ENCODE measurements at places on chromosomes 6 and 20.

- DNase-seq: no peak
Observed at GRCh38 chr6:7628479-7628878, 38.5 kb downstream of the SNRNP48 start.

DNA sequence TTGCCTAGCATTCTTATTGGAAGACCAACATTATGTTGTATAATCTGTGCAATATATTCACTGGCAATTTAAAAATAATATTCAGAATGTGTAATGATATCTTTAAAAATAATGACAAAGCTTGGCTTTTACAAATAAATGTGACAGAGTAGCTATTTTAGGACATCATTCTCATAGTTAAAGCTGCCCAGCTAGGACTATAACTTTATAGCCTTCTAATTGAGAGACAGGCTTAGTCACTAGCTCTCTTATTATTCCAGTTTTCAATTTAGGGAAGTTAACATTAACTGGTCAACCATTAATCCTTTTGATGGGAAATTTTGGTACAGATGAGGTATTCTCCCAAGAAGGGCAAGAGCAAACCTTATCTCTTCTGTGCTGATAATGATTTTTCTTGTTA is 197.3 kb downstream of the CLVS2 start:
- no peak for DNase-seq

DNA sequence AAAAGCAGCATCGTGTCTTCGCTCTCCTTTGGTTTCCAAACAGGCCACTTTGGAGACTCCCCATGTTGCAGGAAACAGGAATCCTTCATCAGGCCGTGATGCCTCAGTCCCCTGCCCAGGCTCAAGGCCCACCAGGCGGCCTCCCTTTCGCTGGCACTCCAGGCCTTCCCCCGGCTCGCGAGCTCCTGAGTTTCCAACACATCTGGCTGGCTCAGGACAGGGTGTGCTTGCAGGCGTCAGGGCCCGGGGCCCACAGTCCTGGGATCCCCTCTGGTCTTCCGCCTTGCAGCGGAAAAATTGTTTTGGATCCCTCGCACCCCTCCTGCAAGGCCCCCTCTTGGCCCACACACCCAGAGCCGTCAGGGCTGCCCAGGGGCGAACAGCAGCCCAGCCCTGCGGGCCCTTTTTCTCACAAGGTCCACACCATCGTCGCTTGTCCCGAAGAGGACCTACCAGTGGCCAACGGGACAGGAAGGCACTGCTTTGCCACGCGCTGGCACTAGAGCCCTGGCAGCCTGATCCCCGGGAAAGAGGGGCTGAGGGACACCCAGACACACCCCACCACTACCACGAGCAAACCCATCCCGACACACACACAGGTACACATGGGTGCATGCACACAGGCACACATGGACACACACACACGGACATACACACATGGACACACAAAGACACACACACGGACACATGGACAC is 1930.9 kb upstream of the DEFB115 start:
- DNase-seq: no peak

- no peak for DNase-seq
Observed at GRCh38 chr6:118249680-118250079, 298.4 kb upstream of the PLN start.

DNA sequence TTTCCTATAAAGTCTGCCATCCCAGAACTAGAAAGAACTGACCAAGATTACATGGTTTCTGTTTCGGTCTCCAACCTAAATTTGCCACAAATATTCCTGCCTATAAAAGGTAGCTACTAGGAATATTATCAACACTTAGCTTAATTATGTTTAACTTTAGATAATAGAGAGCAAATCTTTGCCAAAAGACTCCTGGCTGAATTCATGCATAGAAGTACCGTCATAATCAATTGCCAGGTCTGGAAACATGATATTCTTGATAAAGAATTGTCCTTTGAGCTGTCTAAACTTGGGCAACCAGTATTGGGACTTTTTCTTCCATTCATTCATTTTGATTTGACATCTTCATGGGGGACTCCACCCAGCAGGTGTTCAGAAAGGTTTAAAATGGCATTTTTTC is 22.4 kb downstream of the CALHM6 start:
- DNase-seq: no peak

GRCh38 chr20:1858871-1859270 is 36.3 kb upstream of the SIRPA start:
- DNase-seq: no peak

GRCh38 chr6:35008858-35009257 is 119.8 kb downstream of the ANKS1A start:
- DNase-seq: no peak
